NCI-H1930 (cell line): ENCODE measurements at places on chromosomes 16 and 17.

DNA sequence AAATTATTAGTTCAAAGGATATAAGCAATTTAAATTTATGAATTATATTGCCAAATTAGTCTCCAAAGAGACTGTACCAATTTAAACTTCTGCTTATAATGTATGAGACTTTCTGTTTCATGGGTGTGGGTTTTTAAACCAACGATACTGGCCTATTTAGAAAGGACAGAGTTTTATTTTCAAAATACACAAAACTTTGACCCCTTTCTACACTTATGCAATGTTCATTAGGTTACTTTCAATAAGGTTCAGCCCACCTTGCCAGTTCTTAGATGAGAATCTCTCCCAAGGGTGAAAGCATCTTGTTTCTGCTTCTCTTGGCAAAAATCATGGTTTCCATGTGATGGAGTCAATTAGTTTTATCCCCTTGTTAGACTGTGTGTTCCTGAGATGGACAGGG is 84.7 kb downstream of the MYO1D start:
- DNase-seq, result no peak

- peak; percentile 93 for DNase-seq
Observed at GRCh38 chr17:7294614-7295153, at the start of gene YBX2. Gene YBX2 (minus strand): TSS chr17:7294639. CDS start chr17:7294500, 139 bp downstream.

GRCh38 chr17:56440419-56440818 is 153.1 kb upstream of the NOG start:
- DNase-seq, result no peak

GRCh38 chr16:72475688-72476087 is 303.7 kb upstream of the PMFBP1 start:
- DNase-seq, result no peak

DNA sequence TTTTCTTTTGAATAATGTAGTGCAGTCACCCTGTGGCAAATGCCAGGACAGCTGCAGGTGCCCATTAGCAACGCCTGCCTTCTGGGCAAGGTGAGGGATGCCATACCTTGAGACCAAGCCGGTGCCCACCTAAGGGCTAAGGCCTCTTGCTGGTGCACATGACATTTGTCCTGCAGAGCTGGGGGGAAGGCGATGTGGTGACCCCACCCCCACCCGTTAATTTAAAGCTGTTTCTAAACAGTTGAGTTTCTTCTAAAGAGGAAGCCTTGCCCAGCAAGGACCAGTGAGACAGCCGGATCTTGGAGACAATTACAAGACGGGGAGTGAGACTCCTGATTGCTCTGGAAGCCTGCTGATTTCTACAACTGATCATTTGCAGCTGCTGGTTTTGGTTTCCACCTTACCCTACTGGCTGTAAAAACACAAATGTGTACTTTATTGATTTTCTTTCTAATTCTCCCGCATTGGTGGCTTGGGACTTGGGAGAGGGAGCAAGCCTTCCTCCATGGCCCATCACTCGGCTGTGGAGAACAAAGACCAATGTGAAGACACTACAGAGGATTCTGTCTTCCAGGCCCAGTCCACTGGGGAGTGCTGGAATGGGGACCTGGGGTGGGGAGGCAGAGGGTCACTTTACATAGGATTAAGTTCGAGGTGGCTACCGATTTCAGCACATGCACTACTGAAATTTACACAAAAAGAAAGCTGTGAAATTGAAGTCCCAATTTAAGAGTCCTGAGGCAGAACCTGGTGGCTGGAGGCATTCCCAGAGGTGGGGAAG is 2.7 kb downstream of the CDK5R1 start:
- no peak for DNase-seq

GRCh38 chr17:79942591-79943346 is 92.9 kb downstream of the TBC1D16 start:
- no peak for DNase-seq

DNA sequence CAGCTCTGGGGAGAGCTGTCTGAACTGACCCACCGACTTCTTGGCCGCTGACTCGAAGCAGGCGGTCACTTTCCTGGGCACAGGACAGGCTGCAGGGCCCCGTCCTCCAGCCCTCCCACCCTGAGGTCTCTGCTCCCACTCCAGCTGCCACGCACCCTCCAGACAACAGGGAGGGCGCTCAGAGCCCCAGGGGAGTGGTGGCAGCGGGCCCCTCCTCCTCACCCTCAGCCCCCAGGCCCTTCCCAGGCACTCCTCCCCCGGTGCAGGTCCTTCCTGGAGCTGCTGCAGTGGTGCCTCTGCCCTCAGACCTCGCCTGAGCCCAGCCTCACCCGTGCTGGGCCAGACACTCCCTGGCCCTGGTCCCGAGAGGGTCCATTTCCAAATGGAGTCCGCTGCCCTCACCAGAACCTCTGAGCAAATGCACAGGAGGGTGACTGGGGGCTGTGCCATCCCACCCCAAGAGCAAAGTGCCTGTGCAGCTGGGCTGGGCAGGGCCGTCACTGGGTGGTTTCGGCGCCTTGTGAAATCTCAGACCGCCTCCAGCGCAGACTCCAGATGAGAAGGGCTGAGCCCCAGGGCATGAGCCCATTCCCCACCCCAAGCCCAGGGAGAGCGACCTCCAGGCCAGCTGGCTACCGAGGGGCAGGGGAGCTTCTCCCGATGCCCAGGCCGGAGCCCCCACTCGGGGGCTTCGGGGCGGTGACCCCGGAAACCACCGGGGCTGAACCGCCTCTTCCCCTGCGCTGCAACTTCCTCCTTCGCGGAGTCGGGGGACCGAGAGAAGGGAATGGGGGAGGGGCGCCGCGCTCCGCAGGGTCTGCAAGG is 717 bp downstream of the CYBA start:
- no peak for DNase-seq

- no peak for DNase-seq
Observed at GRCh38 chr17:16886655-16887322, 85.1 kb downstream of the TNFRSF13B start.

- no peak for DNase-seq
Observed at GRCh38 chr17:1313270-1314005, 34.0 kb downstream of the TRARG1 start.

DNA sequence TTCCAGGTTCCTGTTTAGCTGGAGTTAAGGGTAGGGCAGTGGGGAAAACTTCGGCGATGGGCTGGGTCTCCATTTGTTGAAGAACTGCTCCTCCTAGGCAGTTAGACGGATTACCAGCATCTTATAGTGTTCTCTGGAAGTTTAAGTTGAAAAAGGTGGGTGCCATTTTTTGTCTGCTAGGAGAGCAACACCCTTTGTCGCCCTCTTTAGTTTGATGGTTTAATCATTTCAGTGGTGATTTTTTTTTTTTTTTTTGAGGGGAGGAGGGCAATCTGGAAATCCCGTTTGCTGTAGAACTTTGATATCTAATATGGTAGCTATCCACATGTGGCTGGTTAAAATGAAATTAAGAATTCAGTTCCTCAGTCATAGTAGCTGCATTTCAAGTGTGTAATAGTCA is 4.1 kb downstream of the UBFD1 start:
- DNase-seq, result no peak

- DNase-seq, result no peak
Observed at GRCh38 chr16:82846806-82847205, 220.0 kb downstream of the CDH13 start.

GRCh38 chr17:68346448-68346847 is 55.2 kb downstream of the ARSG start:
- no peak for DNase-seq

GRCh38 chr17:39450051-39450450 is 1.0 kb downstream of the MED1 start:
- no peak for DNase-seq

- DNase-seq, result no peak
Observed at GRCh38 chr17:51850201-51850600, 308.3 kb downstream of the CA10 start.

GRCh38 chr16:68179855-68180254 is 56.1 kb downstream of the ESRP2 start:
- no peak for DNase-seq

- DNase-seq, result no peak
Observed at GRCh38 chr17:18921485-18921884, 30.5 kb upstream of the SLC5A10 start.

DNA sequence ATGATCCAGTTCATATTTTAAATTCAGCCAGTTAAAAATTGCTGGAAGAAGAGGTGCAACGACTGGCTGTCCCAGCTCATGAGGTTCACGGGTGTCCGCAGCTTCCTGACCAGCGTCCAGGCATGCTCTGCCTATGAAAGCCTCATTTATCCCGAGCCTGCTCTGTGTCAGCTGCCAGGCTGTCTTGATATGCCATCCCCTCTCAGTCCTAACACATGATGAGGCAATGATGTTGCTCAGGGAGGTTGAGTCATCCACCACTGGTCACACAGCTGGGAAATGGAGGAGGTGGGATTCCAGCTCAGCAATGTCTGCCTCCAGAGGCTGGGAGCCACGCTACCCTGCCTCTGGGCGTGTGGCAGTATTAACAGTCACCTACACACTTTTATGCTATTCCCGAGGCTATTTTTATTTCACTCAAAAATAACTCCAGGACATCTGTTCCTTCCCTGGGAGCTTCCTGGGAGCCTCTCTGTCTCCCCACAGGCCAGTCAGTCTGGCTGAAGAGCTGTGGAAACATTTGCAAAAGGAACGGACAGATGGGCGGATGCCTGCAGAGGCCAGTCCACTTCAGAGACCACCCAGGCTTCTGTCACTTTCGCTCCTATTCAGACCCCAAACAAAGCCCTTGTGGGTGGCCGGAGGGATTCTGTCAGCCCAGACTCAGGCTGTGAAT is 22.5 kb downstream of the RAB11FIP4 start:
- no peak for DNase-seq

- DNase-seq, result no peak
Observed at GRCh38 chr16:12773221-12773620, 30.5 kb downstream of the CPPED1 start.

- DNase-seq, result no peak
Observed at GRCh38 chr16:86086471-86086870, 187.5 kb downstream of the IRF8 start.

DNA sequence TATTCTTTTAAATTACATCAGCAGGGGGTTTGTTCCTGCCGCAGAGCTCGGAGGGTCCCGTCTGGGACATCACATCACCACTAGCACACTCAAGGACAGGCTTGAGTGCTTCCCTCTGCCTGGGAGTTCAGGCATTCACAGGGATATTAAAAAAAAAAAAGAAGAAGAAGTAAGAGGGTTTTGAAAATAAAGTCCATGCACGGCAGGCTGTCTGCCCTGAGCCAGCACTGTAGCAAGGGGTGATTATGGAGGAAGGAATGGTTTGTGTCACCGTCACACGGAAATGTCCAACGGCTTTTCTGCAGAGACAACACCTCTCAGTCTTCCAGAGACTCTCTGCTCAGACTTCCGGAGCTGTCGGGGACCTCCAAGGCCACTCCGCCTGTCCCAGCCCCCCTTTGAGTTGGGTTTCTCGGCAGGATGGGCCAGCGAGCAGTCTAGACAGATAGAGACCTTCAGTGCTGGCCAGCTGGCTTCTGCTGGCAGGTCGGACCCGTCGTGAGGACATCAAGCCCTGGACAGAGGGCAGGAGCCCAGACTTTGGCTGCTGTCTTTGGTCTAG is 33.6 kb downstream of the MEOX1 start:
- DNase-seq, result no peak

DNA sequence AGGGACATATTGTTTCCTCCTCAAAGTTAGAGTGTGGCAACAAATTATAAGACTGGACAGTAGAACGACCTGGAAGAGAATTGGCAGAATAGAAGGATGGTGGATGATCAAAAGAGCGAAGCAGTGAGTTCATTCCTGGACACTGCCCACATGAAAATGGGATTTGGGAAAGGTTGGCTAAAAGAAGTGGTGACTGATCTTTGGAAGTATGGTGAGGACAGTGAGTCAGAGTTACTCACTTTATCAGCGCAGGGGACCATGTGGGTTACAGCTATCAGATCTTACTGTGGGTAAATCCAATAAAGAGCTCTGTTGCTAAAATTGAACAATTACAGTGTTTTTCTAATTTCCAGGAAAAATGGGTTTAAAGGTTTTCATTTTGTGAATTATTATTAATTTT is 2.7 kb upstream of the TANC2 start:
- DNase-seq, result no peak

GRCh38 chr16:63372815-63373214 is 1336.6 kb upstream of the CDH8 start:
- DNase-seq, result no peak

DNA sequence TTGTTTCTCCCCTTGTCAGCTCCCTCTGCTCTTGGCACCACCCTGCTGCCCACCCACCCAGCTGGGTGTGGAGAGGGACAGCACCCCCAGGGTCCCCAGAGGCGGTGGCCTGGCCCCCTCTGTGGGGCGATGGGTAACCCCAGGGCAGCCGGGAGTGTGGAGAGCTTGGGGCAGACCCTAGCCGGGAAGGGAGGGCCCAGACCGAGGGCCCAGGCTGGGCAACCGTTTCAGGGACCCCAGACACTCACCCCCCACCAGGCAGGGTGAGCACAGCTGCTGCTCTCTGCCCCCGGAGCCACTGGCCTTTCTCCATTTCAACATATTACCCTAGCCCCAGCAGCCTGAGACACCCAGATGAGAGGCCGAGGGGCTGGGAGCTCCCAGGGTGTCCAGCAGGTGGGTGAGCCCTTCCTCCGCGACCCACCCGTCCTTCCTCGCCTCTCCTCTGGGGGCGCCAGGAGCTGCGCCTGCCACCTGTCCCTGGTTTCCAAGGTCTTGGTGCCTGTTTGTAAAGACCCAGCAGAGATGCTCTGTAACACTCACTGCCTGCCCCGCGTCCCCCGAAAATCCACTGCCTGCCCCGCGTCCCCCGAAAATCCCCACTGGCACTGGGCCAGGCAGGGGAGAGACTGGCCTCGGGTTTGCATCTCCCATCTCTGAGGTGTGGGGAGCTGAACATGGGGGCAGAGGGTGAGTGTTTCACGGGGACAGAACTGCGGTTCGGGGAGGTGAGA is 45.4 kb downstream of the BAHCC1 start:
- peak; percentile 25 for DNase-seq

GRCh38 chr17:28402224-28402630 is 3.8 kb downstream of the SLC46A1 start:
- DNase-seq, result no peak

GRCh38 chr17:43832976-43833829 is at the start of gene MPP3:
Gene MPP3 (minus strand): TSS chr17:43833146. CDS start chr17:43831906, 1,240 bp downstream.
- peak; percentile 80 for DNase-seq

GRCh38 chr17:60098578-60098977 is 19.9 kb upstream of the HEATR6 start:
- no peak for DNase-seq
